ENCODE measurements at places on chromosomes 13 and 19.

GRCh38 chr13:22690756-22691155 is 490.0 kb upstream of the SGCG start:
- no peak overlapping the region for H3K27ac ChIP-seq
- no peaks in the 10 kb centered on the region for H3K4me1 ChIP-seq
- no peak for DNase-seq
- no peaks in the 10 kb centered on the region for H3K27me3 ChIP-seq

DNA sequence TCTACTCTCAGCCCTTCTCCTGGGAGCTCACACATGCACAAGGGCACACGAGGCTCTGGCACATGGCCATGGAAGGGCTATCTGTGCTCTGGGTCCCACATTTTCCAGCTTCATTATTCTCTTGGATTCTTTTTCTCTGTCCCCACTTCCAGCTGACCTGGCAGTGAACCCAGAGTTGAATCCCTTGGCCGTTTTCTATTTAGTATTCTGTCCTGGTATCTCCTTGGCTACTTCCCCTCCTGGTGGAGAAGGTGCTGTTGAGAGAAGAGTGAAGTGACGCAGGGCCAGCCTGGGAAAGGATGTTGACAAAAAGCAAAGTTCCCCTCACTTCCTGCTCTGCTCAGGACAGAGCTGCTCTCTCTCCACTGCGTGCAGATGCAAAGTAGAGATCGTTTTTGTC is 303.1 kb downstream of the IRS2 start:
- no peak overlapping the region for H3K27ac ChIP-seq
- H3K27me3 ChIP-seq, result peaks cover 2% of the 10 kb centered on the region
- no peaks in the 10 kb centered on the region for H3K36me3 ChIP-seq
- DNase-seq, result no peak
- H3K4me1 ChIP-seq, result no peaks in the 10 kb centered on the region

DNA sequence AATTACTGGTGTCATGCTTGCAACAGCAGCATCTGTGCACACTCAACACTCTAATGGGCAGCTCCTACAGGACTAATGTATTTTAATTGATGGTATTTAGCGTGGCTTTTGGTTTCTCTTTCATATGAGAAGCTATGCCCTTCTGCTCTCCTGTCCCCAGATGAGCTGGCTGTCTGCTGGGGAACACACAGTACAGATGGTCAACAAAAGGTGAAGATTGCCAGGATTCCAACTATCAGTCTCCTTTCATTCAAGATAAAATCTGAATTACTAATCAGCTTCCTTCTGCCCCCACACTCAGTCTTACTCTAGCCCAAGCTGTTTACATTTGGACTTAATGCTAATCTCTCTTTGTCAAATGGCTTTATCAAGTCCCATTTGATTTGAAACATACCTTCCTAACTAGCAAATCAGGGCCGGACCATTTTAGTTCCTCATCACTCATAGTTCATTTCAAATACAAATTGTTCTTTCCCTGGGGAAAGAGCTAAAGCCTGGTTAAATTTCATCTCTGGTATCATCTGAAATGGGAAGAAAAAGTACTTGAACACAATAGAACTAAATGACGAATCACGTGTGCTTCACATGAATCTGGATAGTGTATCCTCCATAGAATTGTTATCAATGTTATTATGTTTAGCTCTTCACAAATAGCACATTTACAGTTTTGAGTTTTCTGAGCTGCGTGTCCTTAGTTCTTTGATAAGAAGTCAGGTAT is 988.0 kb downstream of the PCDH17 start:
- no peak for DNase-seq
- no peak overlapping the region for H3K4me3 ChIP-seq
- no peaks in the 10 kb centered on the region for H3K27me3 ChIP-seq

- H3K4me1 ChIP-seq, result peaks cover 14% of the 10 kb centered on the region
- H3K27me3 ChIP-seq, result 0 out of 2 replicates have a peak, but pooled peaks cover 2% of the 10 kb centered on the region
- H3K4me3 ChIP-seq, result no peak overlapping the region
- H3K27ac ChIP-seq, result no peak overlapping the region
- peak; percentile 34 for DNase-seq
Measured at GRCh38 chr19:7831452-7831851, 1.4 kb downstream of the EVI5L start.

DNA sequence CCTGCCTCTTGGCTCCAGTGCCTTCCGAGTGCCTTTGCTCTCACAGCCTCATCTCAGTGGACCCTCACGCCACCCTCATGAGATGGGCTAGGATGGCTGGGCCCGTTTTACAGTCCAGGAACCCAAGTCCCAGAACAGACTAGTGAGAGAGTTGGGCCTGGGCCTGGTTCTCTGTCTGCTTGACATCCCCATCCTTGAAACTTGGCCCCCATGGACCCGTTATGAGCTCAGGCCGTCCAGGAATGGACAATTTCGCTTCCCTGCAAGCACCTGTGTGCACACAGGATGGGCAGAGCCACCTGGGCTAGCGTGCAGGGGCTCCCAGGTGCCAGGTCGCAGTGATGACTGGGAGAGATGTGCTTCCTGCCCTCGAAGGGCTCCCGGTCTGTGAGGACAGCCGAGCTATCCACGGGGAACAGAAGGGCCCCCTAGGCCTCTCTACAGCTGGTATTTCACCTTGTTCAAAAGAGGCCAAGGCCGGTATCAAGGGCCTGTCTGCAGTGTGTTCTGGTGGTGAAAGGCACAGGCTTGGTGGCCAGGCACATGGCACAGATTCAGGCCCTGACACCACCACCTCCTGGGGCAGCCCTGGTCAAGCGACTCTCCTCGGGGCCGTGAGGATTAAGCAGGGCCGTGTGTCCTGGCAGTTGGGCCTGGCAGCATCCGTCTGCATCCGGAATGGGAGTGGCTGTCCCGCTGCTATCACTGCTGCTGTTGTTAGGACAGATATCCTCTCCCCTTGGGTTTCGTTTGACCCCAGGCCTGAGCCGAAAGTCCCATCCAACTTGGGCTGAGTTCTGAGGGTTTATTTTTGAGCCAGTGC is 38.9 kb downstream of the CAPN12 start:
- H3K4me1 ChIP-seq, result peaks cover 24% of the 10 kb centered on the region
- peaks cover 89% of the 10 kb centered on the region for H3K36me3 ChIP-seq
- DNase-seq, result no peak

- peaks cover 2% of the 10 kb centered on the region for H3K36me3 ChIP-seq
- H3K4me3 ChIP-seq, result no peak within 1 kb of the TSS
- no peak for DNase-seq
Measured at GRCh38 chr19:50418176-50419021, at the start of gene SPIB. Gene SPIB, plus strand, starts transcription at chr19:50418938. Its CDS starts 25 bp downstream, at chr19:50418963.

GRCh38 chr13:93226065-93226622 is 463 bp upstream of the GPC6 start:
- peak overlapping the region; percentile 75 for H3K27ac ChIP-seq
- no peaks in the 10 kb centered on the region for H3K36me3 ChIP-seq
- no peaks in the 10 kb centered on the region for H3K27me3 ChIP-seq
- peak overlapping the region; percentile 50 for H3K4me3 ChIP-seq
- no peak for DNase-seq

GRCh38 chr13:90448466-90449037 is 898.9 kb upstream of the MIR17HG start:
- no peaks in the 10 kb centered on the region for H3K36me3 ChIP-seq
- peaks cover 8% of the 10 kb centered on the region for H3K4me1 ChIP-seq
- H3K4me3 ChIP-seq, result no peak overlapping the region
- no peak for DNase-seq

GRCh38 chr13:58300974-58301681 is 669.6 kb downstream of the PCDH17 start:
- H3K36me3 ChIP-seq, result no peaks in the 10 kb centered on the region
- no peak overlapping the region for H3K27ac ChIP-seq
- no peaks in the 10 kb centered on the region for H3K27me3 ChIP-seq
- no peaks in the 10 kb centered on the region for H3K4me1 ChIP-seq
- H3K4me3 ChIP-seq, result no peak overlapping the region

DNA sequence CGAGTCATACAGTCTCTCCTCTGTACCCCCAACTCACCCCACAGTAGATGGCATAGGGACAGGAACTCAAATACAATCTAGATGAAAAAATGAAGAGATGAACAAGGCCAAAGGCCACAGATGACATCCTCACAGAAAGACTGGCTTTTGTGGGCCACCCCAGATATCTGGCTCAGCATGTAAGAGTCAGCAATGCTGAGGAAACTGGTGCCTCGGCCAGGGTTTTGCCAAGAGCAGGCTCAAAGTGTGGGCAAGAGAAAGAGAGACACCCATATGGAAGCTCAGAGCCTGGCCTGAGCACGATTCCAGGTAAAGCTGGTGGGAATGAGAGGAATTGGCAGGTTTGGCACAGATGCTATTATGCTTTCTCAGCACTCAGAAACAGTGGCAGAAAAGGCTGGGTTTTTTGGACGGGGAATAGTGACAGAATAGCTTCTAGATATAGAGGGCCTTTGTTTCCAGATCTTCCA is 460.6 kb downstream of the FOXO1 start:
- H3K27ac ChIP-seq, result no peak overlapping the region
- no peaks in the 10 kb centered on the region for H3K36me3 ChIP-seq
- H3K4me1 ChIP-seq, result no peaks in the 10 kb centered on the region
- DNase-seq, result no peak

DNA sequence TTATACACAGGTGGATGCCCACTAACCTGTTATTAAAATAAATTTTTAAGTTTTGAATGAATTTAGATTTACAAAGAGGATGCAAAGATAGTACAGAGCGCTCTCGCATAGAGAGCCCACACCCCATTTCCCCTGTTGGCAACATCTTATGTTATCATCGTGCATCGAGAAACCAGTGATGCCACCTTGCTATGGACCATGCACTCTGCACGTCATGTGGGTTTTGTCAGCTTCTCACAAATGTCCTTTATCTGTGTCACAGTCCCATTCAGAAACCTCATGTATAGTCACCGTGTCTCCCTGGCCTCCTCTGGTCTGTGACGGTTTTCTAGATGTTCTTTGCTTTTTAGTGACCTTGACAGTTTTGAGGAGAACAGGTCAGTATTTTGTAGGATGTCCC is 60.0 kb downstream of the ING1 start:
- H3K4me1 ChIP-seq, result no peaks in the 10 kb centered on the region
- no peak overlapping the region for H3K4me3 ChIP-seq

DNA sequence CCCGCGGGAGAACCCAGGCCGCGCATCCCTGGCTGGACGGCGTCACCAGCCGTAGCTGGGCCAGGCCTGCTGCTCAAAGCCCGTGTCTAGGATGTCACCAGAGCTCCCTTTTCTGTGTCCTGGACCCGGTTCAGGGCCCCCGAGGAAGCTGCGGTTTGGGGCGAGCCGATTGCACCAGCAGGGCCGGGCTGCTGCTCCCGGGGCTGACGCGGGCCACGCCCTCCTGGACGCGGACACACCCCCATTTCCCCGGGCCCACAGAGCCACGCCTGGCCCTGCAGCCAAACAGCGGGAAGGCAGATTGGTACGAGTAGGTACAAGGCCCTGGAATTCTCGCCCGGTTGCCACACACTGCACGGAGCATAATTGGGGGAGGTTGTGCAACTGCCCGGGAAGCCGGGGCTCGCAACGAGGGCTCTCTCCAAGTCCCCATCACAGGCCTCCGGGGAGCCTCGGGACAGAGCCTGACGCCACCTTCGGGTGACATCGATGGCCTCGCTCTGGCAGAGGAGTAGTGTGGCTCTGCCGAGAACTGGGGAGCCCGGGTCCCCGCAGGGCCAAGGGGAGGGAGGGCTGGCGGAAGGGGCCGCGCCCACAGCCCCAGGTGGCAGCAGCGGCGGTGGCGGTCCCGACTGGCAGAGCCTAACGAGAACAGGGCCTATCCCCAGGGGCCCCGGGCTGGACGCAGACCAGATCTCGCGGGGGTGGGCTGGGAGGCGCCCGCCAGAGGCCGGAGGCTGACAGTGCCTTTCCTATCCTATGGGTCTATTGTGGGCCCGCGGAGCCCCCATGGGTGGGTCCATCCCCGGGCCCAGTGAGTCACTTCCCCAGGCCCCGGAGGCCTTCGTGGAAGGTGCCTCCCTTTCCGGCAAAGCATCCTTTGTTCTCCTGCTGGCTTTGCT is 23.5 kb downstream of the KCTD15 start:
- peaks cover 1% of the 10 kb centered on the region for H3K4me1 ChIP-seq
- H3K4me3 ChIP-seq, result no peak overlapping the region
- no peak overlapping the region for H3K27ac ChIP-seq
- H3K36me3 ChIP-seq, result no peaks in the 10 kb centered on the region
- peak; percentile 12 for DNase-seq

DNA sequence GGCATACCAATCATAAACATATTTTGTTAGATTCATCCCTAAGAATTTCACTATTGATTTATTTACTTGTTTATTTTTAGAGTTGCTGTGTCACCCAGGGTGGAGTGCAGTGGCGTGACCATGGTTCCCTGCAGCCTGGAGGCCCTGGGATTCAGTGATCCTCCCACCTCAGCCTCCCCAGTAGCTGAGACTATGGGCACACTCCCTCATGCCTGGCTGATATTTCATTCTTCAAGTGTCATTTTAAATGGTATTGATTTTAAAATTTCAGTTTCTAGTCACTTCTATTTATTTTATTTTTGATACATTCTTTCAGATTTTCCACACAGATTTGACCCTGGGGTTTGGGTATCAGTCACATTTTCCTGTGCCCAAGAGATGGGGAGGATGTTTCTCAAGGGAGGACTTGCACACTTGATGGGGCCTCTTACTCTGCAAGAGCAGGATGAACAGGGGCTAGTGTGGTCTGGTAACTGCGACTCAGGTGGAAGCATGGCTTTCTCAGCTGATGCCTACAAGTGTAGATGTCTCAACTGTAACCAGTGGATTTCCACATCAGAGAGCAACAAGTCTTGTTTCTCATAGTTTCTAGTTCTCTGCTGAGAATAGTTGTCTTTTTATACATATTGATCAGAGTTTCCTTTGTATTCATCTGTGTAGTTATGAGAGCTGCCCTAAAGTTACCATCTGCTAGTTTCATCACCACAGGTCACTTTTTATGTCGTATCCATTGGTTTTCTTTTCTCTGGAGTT is 40.2 kb downstream of the CCNE1 start:
- peaks cover 6% of the 10 kb centered on the region for H3K27me3 ChIP-seq
- H3K36me3 ChIP-seq, result no peaks in the 10 kb centered on the region
- no peak for DNase-seq
- no peak overlapping the region for H3K27ac ChIP-seq
- H3K4me3 ChIP-seq, result no peak overlapping the region

- no peaks in the 10 kb centered on the region for H3K27me3 ChIP-seq
- peak; percentile 84 for DNase-seq
- peaks cover 11% of the 10 kb centered on the region for H3K36me3 ChIP-seq
- H3K4me1 ChIP-seq, result peaks cover 4% of the 10 kb centered on the region
- H3K4me3 ChIP-seq, result peak overlapping the region; percentile 88
Measured at GRCh38 chr19:43503501-43504425, 783 bp downstream of the PHLDB3 start.

DNA sequence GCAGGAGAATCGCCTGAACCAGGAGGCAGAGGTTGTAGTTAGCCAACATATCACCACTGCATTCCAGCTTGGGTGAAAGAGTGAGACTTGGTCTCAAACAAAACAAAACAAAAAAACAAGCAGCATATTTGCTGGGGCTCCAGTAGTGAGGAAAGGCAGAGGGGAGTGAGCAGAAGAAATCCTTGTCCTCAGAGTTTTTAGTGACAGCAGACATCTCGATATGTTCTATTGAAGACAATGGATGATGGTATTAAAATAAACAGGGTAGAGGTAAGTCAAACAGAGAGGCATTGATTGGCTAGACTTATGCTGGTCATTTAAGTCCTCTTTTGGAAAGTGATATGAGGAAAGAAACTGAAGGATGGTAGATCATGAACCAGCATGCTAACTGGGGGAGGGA is 19.0 kb downstream of the NLRP7 start:
- no peak overlapping the region for H3K27ac ChIP-seq
- H3K36me3 ChIP-seq, result no peaks in the 10 kb centered on the region
- no peaks in the 10 kb centered on the region for H3K4me1 ChIP-seq
- DNase-seq, result no peak

All from IMR-90 (cell line).